Sigmoid colon (tissue), 7 donors: ENCODE measurements at places on chromosomes 2 and 18. TPM values are rescaled to one million over a fixed set of nuclear protein-coding genes. Genes with fewer than 3 reads are reported as not detected.
A peak's percentile ranks its signal among the peaks of the same experiment; 100 is the strongest.

DNA sequence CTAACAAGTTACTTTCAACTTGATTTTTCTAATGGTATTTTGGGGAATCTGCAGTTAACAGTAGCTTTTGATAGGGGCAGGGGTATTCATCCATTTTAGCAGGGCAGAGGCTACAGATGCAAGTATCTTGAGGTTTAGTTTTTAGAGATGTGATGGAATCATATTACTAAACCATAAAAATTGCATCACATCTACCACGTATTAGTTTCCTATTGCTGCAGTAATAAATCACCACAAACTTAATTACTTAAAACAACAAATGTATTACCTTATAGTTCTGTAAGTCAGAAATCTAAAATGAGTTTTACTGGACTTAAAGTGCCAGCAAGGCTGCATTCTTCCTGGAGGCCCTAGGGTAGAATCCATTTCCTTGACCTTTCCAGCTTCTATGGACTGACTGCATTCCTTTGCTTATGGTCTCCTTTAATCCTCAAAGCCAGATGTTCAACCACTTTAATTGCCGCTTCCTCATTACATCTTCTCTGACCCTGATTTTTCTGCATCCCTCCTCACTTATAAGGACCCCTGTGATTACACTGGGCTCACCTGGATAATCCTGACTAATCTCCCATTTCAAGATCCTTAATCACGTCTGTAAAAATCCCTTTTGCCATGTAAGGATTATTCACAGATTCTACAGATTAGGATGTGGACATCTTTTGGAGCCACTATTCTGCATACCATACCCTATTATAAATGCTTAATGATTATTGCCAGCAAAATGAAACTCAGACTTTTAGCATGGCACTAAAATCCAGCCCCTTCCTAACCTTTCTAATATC is 21.9 kb upstream of the EXOC6B start:
- DNase-seq, result no peak

DNA sequence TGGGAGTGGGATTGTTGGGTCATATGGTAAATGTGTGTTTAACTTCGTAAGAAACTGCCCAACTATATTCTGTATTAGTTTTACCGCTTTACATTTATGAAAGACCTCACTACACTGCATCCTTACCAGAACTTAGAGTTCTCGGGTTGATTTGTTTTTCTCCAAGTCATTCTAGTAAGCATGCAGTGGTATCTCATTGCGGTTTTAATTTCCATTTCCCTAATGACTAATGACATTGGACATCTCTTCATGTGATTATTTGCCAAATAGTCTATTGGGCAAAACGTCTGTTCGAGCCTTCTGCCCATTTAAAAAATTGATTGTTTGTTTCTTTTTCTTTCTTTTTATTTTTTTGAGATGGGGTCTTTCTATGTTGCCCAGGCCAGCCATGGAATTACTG is 6.8 kb downstream of the FBLN7 start:
- DNase-seq, result no peak

DNA sequence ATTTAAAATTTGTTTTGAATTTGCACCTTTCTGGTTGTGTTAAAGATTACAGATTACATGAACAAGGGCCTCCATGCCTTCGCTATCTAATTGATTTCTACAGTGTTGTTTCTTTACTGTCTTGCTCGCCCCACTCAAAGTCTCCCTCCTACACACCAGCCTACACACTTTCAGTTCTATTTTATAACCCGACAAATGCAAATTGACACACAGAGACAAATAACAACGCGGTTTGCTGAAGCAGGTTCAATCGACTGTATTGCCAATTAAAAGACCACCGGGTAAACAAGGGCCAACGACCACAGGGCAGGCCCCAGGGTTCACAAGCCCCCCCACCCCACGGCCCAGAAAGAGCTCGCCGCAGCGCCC is 869 bp downstream of the STARD7 start:
- DNase-seq, result no peak

DNA sequence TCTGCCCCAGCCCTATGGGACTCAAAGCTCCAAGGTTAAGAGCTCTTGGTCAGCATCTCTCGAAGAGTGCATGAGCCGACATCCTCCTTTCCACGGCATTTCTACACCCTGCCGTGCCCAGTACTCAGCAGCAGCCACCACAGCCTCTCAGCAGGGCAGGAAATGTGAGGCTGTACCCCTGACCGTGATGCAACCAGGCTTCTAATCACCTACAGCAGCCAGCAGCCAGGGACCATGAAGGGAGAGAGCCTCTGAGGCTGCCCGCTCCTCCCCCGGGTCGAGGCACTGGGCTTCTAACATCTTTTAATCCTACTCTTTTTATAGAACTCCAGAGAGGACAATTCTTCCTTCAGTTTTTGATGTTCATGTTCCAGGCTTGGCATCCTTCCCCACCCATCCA is 6.5 kb downstream of the CYS1 start:
- no peak for DNase-seq

- DNase-seq, result no peak
Observed at GRCh38 chr2:54770676-54771075, 47.2 kb downstream of the EML6 start.

GRCh38 chr2:218642121-218642656 is 17.2 kb downstream of the ZNF142 start:
- no peak for DNase-seq

- DNase-seq, result no peak
Observed at GRCh38 chr2:88690591-88691338, 708 bp upstream of the RPIA start.

GRCh38 chr2:227888289-227888688 is 16.9 kb downstream of the DAW1 start:
- DNase-seq, result no peak

GRCh38 chr2:215407590-215408264 is 28.1 kb downstream of the FN1 start:
- DNase-seq, result no peak

GRCh38 chr2:7031547-7032245 is 114.5 kb downstream of the RNF144A start:
- DNase-seq, result peak; percentile 68

- no peak for DNase-seq
Observed at GRCh38 chr2:54103454-54104314, 11.7 kb upstream of the ACYP2 start.

DNA sequence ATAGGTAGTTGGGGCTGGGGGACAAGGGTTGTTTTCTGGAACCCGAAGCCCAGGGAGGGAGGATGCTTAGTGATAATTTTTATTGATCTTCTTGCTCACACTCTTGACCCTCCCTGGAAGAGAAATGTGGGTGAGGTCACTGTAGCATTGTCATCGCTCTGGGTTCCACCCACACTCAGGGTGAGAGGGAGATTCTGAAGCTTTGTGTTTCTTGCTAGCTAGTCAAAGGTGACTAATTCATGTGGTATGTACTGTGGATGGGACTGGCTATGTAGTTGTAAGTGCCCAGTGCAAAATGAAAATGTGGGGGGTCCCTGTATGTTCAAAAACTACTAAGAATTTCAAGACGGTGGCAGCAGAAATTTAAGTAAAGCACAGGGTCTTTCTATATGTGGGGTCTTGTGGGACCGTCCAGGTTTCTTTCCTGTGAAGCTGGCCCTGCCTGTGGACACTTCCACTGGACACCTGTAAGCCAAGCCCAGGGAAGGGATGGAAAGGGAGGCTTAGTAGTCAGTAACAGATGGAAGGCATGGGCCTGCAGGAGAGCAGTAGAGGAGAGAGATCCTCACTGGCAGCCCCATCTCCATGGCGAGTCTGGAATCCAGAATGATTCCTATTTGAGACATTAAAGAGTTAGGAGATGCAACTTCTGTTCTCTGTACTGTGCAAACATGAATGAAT is 35.0 kb downstream of the TSN start:
- no peak for DNase-seq

DNA sequence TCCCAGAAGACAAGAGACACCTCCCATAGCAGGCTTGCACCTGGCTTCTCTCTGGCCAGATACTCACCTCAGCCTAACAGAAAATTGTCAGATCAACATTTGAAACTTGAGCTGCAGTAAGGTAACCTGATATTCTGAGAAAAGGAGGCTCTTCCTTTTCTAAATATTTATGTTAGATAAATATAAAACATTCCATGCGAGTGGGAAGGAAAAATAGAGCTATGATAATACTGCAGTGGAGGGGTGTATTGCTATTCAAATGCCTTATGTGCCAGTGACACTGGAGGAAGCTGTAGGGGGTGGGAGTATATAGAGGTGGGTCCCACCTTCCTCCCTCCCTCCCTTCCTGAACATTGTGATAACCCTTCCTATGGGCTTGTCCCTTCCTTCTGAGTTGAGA is 515.5 kb upstream of the CHAC2 start:
- DNase-seq, result no peak

- no peak for DNase-seq
Observed at GRCh38 chr18:21454725-21455124, 145.8 kb downstream of the ESCO1 start.

GRCh38 chr2:19861813-19862212 is 40.0 kb downstream of the TTC32 start:
- DNase-seq, result no peak

- no peak for DNase-seq
Observed at GRCh38 chr18:73043211-73043610, 175.4 kb upstream of the NETO1 start.

GRCh38 chr2:239661334-239662312 is 260.8 kb upstream of the HDAC4 start:
- DNase-seq, result no peak

C2orf66 gene
- total RNA-seq, result not detected

ID2 gene
- 615 TPM for total RNA-seq

FBXO36 gene
- total RNA-seq, result 3.0 TPM
